ENCODE measurements at places on chromosomes 3 and 15.
A peak's percentile ranks its signal among the peaks of the same experiment; 100 is the strongest.

DNA sequence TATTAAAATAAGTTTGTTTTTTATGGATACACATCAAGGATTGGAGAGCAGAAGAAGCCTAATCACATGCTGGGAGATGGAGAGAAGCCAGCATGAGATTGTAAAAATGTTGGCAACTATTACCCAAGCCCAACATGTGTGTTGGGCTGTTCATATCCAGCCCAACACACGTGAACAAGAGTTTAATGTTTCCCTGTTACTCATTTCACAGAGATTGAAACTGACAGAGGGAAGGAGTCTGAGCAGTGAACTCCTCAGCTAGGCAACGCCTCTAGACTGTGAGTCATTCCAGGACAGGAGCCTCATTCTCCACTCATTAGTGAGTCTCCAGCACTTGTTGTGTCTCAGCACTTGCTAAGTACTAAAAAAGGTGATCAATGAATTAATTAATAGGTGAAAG is 43.2 kb upstream of the CMSS1 start:
- DNase-seq, result peak; percentile 72

- peak; percentile 26 for DNase-seq
Observed at GRCh38 chr3:100400419-100400779, 490 bp downstream of the TOMM70 start.

- DNase-seq, result peak; percentile 61
Observed at GRCh38 chr15:49468481-49468839, 45.4 kb downstream of the FGF7 start.

DNA sequence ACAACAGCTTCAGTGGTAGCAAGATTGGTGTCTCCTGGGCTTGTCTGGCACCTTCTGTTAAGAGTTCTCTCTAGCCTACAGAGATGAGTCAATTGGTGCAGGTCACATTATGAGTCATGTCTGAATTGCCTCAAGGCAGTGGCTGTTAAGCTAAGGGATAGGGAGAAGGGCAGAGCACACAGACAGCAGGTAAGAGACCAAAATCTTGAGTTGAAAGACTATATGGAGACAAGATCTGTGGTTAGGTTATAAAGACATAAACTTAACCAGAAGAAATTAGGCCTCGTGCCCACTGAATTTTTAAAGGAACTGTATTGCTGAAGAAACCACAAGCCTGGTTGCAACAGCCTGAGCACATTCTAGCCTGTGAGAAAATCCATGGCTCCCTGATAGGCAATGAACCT is 19.2 kb upstream of the KPNA1 start:
- DNase-seq, result peak; percentile 100

GRCh38 chr3:193798051-193798450 is 205.0 kb downstream of the OPA1 start:
- no peak for DNase-seq

DNA sequence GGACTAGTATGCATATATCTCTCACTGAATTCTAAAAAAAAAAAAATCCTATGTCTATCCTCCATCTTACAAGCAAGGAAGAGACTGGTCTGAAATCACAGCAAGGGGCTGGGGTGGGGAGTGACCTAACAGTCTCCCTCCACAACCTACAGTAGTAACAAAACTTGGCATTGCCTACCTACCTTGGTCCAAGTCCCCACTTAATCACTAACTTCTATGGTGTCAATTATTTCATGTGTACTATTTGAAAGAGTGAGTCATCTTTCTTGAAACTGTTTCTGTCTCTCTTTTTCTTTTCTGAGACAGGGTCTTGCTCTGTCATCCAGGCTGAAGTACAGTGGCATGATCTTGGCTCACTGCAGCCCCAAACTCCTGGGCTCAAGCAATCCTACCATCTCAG is 36.8 kb downstream of the CHAC1 start:
- DNase-seq, result no peak

- no peak for DNase-seq
Observed at GRCh38 chr15:72912996-72913395, 129.4 kb upstream of the ADPGK start.

DNA sequence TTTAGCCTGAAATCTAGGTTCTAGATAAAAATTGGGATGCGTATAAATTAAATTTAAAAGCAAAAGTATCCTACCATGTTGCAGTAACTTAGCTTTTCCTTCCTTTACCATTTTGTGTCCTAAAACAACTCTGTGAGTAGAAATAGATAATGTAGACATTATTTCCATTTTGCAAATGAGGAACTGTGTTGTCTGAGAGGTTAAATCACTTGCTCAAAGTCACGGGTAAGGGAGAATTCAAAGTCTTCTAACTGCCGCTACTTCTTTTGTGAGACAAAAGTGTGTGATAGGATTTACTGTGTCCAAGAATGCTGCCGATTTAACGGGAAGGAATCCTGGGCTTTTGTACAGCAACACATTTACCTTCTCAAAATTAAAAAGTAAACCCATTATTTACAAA is 40.7 kb downstream of the MYO1E start:
- no peak for DNase-seq

DNA sequence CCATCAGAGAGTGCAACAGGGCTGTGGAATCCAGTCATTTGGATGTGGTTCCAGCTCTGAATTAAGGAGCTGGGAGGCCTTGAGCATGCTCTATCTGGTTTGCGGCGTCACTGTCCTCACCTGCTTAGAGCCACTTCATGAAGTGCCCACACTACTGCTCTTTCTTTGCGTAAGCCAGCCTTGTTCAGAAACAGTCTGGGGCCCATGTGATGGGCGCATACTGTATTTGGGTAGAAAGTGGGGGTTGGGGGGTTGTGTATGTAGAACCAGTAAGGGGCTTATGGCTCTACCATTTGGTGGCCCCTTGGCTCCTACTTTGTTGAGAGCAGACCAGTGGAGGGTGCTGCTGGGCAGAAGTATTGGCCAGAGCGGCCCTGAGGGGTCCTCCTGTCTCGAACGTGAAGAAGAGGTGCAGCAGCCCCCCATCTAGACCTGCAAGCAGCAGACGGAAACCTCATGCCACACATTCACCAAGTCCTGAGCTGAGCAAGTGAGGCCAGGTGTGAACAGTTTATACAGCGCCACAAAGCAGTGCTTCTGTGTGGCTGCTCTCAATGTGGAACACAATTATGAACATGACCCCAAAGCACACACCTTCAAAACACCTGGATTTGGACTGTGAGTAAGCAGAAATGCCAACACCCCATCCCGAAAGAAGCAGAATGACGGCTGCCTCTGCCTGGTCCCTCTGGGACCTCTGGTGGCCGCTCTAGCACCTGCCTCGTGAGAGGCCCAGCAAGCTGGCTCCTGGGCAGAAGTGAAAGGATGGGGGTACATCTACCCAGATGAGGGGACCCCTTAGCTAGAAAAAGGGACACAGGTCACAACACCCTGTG is 26.6 kb downstream of the SRPRB start:
- DNase-seq, result no peak

DNA sequence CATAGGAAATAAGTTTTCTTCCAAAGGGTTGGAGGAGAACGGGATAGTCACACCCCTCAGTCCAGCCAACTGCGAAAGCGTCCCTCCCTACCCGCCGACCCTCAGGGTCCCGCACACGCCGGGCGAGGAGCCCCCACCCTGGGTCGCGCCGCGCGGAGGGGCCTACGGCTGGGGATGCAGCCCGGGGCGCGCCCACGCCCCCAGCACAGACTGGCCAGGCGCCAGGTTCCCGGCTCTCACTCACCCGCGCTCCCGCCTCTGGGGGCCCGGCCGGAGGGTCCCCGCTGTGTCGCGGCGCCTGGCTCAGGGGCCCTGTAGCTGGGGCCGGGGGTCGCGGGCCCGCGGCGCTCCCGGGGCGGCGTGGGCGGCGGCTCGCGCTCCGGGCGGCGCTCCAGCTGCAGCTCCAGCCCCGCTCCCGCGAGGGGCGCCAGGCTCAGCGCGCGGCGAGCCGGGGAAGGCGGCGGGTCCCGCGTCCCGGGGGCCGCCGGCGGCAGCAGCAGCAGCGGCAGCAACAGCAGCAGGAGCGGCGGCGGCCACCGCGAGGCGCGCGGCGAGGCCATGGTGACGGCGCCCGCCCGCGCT is 375 bp downstream of the HEG1 start:
- DNase-seq, result no peak

DNA sequence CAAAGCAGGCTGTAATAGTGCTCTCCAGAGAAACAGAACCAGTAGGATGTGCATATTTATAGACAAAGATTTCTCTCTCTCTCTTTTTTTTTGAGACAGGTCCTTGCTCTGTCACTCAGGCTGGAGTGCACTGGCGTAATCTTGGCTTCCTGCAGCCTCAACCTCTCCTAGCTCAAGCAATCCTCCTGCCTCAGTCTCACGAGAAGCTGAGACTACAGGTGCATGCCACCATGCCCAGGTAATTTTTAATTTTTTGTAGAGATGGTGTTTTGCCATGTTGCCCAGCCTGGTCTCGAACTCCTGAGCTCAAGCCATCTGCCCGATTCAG is 67.1 kb upstream of the CHD2 start:
- DNase-seq, result no peak

- DNase-seq, result peak; percentile 43
Observed at GRCh38 chr3:14124223-14124614, 451 bp downstream of the CHCHD4 start.

- no peak for DNase-seq
Observed at GRCh38 chr3:62073038-62073437, 300.3 kb downstream of the FEZF2 start.

- peak; percentile 88 for DNase-seq
Observed at GRCh38 chr3:10286596-10287295, 6.0 kb downstream of the GHRL start.

DNA sequence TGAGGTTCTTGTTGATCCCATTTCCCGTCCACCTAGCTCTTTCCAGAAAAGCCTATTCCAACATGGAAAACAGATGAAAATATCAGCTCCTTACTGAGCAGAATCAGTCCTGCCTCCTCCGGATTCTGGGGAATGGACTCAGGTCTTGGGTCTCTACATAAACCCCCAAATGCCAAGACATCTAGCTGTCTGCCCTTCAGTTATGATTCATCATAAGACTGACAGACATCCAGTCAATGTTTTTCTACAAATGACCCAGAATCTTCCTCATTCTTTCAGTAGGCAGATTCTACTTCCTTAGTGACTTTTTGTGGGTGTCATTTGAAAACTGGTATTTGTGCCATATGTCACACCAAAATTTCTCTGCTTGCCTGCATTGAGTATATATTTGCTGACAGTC is 103.0 kb upstream of the TGFBR2 start:
- DNase-seq, result peak; percentile 14

GRCh38 chr3:187669675-187670504 is at the start of gene SST:
TSS of gene SST (minus strand) at chr3:187670394. CDS start at chr3:187670291, 103 bp downstream.
- peak; percentile 51 for DNase-seq

DNA sequence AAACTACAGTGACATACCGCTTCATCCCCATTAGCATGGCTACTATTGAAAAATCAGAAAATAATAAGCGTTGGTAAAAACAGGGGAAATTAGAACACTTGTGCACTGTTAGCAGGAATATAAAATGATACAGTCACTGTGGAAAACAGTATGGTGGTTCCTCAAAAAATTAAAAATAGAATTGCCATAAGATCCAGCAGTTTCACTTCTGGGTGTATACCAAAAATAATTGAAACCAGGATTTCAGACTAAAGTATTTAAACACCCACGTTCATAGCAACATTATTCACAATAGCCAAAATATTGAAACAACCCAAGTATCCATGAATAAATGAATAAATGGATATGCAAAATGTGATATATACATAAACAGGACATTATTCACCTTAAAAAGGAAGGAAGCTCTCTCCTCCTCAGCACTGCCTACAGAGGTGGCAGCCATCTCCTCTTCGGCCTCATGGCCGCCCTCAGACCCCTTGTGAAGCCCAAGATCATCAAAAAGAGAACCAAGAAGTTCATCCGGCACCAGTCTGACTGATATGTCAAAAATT is 34.1 kb downstream of the NGLY1 start:
- no peak for DNase-seq

DNA sequence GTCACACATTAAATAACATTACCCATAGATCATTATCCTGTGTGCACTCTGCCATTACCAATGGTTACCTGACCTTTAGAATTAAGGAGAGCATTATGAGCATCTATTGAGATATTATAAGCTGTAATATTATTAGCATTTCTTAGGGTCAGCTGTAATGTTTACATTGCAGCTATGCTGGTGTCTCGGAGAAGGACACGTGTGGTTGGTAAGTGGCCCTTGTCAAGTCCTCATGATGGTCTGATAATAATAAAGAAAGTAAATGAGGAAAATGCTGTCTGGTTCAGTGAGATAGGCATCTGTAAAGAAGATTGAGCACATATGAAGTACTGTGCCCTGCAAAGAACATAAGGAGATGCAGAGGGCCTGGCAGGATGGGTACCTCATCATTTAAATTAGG is 71.7 kb upstream of the ARL6 start:
- DNase-seq, result no peak

DNA sequence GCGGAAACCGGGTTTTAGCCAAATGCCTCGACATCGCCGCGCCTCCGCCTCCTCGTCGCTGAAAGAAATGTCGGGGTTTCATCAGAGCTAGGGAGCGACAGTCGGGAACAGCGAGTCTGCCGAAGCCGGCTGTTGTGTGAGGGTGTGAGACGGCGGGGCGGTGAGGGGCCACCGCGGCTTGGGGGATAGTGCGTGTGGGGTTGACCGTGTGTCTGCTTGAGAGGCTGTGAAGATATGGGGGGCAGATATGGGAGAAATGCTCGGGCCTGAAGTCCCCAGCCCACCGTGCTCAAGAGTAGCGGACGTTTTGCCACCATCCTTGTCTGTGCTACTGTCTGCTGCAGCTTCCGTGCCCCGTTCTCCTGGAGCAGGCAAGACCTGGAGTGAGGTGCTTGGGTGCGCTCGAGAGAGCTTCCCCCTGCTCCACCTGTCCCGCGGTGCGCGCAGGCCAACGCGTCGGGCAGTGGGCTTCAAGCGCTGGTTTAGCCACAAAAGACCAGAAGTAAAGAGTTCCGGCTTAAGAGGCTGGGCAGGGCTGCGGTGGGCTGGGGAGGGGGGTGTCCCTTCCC is 716 bp upstream of the ISLR2 start:
- DNase-seq, result no peak

DNA sequence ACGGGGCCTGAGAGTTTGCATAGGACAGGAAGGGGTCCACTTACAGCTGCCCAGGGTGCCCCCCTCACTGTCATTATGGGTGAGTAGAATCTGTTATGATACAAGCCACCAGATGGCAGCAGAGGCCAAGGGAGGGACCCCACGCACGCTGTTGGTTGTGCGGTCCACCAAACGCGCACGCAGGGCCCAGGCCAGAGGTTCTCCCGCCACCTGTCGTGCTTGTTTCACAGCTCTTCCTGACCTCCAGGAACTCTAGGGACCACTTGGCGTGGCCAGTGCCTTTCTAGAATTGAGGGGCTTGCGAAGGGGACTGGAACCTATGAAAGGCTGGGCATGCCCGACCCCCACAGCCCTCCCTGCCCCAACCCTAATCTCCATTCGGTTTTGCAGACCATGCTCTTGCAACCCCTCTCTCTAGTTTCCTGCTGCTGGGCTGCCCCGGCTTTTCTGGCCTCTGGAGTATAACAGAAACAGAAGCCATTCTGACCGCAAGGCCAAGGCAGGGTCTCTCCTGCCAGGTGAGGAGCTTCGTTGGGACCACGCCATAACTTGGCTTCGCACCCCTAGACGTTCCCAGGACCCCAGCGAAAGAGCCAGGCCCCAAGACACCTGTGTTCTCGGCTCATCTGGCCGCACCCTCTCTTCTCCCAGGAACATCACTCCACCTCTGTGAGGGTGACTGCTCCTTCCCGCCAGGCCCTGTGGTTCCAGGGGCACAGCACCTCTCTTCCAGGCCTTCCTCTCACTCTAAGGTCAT is 46.0 kb downstream of the ALDH1L1 start:
- DNase-seq, result peak; percentile 54

GRCh38 chr15:70509282-70509662 is 254.1 kb downstream of the UACA start:
- no peak for DNase-seq

GRCh38 chr15:84702961-84703482 is 12.9 kb downstream of the SEC11A start:
- DNase-seq, result no peak
